ENCODE measurements at places on chromosomes 5 and 9.

DNA sequence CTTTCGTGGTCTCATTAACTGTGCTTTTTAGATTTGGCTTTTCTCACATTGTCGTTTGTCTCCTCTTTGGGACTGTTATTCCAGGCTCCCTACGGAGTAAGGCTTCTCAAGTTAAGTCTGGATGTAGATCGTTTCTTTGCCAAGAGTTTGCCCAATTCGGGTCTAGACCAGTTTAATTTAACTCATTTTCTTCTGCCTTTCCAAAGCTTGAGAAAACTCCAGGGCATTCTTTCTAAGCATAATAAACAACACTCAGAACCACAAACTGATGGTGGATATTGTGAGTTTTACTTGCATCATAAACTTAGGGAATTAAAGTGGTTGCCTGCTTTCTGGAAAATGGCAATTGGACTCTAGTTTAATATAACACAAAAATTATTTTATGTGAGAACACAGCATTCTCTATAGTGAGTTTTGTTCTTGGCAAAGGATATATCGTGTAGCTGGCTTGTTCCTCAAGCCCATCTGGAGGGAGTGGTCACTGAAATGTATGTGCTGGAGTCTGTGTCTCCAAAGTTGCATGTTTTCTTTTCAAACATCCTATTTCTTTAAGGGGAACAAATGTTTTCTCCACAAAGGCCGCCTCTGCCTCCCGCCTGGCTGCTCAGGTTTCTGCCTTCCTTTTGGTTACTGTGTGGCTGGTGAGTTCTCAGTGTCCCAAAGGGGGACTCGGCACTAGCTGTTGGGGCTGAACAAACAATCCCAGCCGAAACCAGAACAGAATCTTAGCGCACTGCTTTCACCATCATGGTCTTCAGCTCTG is 211.3 kb upstream of the FBN2 start:
- DNase-seq, result no peak

DNA sequence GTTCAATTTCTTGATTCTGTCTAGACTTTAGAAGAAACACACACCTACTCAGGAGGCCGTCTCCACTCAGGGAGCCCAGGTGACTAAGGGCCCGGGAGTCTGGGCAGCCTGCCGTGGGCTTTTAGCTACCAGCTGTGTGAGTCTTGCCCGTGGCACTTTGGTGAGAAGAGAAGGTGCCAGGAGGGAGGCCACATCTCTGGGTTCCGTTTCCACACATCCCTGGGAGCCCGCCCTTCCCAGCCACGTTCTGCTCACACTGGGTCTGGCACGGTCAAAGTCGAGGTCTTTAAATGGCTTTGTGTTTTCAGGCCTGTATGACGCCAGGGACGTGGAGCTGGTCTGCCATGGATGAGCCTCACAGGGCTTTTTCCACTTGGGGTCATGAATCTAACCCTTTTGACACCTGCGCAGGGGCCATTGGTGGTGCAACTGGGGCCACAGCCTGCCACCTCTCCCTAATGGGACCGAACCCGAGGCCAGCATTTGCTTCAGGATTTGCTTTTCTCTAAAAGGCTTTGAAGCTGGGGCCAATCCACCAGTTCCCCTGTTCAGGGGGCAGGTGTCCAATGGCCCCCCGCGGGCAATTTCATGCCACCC is 17.2 kb upstream of the FCN2 start:
- no peak for DNase-seq

DNA sequence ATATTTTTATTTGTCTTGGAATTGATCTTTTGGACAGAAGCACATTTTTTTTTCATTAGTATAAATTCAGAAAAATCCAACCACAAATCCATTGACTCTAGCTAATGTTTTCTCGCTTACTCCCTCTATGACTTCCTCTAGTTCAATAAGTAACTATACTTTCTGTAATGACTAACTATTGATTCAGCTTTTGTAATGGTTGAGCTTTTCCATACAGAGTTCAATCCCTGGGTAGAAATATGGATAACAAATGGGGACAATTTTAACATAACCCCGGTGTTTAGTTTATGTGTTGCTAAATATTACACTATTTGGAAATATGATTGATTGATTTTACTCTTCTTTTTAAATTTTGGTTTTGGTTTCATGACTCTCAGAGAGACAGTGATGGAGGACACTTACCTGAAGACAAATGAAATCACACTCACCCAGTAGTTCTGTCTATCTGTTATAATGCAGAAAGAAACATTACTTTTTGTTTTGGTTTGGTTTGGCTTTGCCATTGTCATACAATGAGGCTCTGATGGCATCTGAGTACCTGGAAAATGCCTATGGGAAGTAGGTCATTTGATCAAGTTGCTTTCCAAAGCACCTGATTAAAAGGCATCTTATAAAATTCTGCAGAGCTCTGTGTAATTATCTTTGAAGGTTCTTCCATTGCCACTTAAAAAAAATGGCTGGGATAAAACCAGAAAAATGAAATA is 309.7 kb upstream of the MPDZ start:
- DNase-seq, result no peak

DNA sequence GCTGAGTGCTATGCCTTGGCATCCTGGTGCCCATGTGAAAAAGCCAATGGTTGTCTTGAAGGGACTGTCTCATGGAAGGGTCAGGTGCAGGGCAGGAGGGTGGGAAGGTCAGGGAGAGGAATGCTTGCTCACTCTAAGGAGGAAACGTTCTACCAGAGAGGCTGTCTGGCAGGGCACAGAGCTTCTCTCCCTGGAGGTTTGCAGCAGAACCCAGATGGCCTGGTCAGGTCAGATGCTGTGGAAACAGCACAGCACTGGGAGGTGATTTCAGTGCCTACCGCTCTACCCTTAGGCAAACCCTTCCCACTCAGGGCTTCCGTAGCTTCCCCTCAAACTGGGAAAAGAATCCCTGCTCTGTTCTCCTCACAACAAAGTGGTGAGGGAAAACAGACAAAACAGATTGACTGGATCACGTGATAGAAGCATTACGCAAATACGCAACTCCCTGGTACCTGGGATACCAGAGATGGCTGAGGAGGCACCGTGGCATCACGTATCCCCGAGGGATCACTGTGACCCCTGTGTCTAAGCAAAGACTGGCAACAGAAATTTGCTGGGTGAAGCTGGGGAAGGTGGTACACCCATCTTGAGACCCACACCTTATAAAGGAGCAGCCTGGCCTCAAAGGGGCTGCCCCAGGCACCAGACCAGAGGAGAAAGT is 3.9 kb upstream of the MGAT1 start:
- no peak for DNase-seq

GRCh38 chr9:39108145-39108544 is 179.8 kb downstream of the CNTNAP3 start:
- no peak for DNase-seq

DNA sequence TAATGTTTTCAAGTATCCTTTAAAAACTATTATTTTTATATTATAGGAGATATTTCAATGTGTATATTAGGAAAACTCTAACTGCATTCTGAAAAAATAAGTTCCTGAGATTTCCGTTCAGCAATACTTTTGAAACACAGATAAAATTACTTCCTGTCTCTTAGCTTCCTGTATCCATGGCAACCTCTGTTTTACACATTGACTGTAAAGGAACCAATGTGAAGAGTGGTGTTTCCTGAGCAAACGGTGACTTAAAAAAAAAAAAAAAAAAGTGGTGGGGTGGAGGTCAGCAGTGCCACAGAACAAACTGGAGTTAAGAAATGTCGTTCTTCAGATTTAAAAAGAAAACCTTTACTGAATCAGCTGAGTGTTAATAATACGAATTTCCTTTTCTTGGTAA is at the start of gene LRRC70:
TSS of gene LRRC70 (plus strand) at position 280 of the 400 bp plus-strand sequence. CDS start 620 bp downstream, outside the sequence.
- peak; percentile 69 for DNase-seq

DNA sequence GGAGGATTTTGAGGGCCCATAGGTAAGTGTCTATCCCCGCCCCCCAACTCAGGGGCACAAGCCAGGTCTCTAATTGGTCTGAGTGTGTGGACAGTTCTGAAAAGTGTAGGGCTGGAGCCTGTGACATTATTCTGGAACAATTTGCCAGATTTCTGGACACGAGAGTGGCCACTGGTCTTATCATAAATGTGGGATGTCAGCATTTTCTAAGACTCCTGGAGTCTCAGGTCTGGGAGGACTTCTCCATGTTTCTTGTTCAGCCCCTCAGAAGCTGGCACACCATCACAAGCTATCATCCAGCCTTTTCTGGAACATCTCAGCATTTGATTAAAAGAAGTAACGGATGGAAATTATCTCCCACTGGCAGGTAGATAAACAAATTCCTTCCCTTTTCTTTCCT is 141.4 kb downstream of the SEC61B start:
- no peak for DNase-seq

DNA sequence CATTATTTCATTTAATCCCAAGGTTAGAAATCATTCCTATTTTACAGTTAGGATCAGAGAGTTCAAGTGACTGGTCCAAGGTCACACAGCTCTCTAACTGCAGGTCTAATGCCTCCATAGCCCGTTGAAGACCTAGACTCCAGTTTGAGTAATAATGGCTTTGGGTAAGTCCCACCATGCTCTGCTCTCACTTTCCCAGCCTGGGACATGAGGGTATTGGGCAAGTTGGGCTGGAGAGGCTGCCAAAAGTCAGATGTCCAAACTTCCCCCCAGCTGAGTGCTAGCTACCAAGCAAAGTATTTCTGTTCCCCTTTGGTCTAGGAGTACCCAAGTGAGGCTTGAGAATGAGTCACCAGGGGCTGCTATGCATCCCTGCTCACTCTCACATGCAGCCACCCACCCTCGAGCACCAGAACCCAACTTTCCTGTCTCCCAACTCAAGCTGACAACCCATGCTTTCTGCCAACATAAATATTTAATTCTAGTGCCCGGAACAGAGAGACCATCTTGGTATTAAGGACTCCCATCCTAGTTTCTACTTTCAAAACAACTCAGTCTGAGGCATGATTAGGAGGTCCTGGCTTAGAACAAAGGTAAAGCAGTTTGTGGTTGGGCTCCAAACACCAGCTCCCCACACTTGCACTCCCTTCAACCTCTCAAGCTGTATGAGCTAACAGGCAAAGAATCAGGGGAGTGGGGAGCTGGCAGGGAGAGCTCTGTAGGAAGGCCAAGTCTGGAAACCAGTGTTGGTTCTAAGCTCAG is 236.5 kb upstream of the TRIM32 start:
- peak; percentile 66 for DNase-seq

- no peak for DNase-seq
Observed at GRCh38 chr5:40321514-40321913, 358.2 kb upstream of the PTGER4 start.

- no peak for DNase-seq
Observed at GRCh38 chr9:38386319-38386895, 6.1 kb upstream of the ALDH1B1 start.

DNA sequence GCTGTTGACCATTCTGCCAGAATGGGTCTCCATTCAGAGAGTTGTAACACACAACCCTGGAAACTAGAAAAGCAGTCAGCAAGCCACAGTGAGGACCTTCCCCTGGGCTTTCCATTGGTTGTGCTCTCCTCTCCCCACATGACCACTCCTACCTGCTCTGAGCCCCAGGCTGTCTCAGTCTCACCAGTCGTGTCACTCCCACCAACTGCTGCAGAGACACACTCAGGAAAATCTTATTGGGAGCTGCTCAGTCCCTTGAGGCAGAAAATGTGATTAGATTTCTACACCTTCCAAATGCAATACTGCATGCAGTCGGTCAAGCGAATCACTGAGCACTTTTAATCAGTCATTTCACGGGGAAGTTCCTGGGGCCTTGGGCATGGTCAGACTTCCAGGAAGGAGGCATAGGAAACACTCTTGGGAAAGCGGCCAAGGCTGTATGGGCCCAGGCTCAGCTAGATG is 284.2 kb upstream of the NMUR2 start:
- DNase-seq, result no peak

DNA sequence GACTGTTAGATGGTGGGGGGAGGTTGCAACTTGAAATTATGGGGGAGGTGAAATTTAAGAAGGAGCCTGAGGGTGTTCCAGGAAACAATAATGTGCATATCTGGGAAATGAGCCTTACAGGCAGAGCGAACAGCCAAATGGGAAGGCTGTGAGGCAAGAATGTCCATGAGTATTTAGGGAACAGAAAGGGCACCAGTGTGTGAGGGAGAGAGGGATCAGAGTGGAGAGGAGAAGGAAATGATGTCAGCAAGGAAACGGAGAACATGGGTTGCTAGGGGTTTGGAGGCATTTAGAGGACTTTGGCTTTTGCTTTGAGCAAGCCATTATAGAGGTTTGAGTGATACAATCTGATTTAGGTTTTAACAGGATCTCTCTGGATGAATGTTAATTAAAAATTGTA is 285.4 kb downstream of the TLE4 start:
- no peak for DNase-seq

DNA sequence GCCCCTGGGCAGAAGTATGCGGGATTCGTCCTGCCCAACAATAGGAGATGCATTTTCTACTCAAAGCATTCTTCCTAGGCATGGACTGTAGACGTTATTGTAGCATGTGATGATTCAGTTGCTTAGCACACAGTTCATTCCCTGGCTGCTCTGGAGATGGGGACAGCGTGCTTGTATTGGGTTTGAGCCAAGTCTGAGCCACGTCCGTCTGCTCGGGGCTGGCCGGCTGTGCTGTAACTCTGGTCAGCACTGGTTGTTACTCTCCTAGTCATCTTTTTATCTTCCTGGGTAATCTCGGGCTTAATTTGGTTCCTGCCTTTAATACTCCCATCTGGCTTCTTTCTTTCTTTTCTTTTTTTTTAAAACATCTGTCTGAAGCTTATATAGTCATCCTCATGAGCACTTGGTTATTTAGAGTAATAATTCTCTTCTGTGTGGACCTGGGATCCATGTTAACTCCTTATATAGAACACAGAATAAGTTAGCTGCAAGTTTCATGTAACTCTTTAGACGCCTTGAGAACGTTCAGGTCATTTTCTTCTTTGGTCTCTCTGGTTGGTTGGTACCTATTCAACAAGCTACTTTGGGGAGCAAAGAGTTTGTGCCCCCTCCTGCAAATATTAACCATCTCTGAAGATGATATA is 118.8 kb upstream of the RPS23 start:
- DNase-seq, result peak; percentile 97

GRCh38 chr9:81423589-81424326 is 265.6 kb downstream of the TLE1 start:
- no peak for DNase-seq

DNA sequence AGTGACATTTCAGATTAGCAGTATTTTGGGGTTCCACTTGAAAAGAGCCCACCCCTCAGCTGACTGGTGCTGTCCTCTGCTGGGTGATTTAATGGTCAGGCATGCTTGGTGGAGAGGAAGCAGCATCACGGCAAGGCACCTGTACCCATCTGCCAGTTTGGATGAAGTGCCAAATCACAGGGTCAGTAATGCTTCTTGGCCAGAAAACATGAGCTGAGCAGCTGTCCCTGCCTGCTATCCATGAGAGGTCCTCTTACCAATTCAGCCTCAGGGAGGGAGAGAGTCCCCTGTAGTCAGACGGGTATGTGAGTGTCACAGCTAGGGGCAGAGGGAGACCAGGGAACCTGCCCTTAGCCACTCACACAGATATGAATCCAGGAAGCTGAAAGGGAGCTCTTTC is 137.9 kb downstream of the SEC61B start:
- DNase-seq, result no peak

GRCh38 chr9:92008041-92008440 is 58.0 kb upstream of the ROR2 start:
- no peak for DNase-seq

GRCh38 chr9:109496218-109496617 is 1.9 kb downstream of the PTPN3 start:
- DNase-seq, result no peak
